Upper lobe of right lung (tissue), 1 donor: ENCODE measurements at places on chromosomes 11 and 22. TPM values are rescaled to one million over a fixed set of nuclear protein-coding genes. Genes with fewer than 3 reads are reported as not detected.
A peak's percentile ranks its signal among the peaks of the same experiment; 100 is the strongest.

- DNase-seq: no peak
Observed at GRCh38 chr22:45959719-45960476, 17.1 kb downstream of the WNT7B start.

MYEOV gene
- total RNA-seq: 0.23 TPM

GRCh38 chr22:31262312-31263133 is 29.8 kb downstream of the PIK3IP1 start:
- no peak for DNase-seq

HBG2 gene
- total RNA-seq: 1.0 TPM

DNA sequence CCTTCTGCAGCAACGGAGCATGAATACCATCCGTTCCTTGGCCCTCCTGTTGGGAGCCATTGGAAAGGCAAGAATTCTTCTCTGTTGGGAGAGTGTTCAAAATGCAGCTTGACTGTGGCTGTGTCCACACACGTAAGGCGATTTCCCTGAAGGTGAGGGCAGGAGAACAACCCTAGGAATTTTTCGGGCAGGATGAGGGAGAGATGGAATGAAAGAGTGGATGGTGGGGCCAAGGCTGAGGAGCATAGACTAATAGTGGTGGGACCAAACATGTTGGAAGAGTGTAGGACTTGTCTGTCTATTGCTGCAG is 924.9 kb downstream of the TBC1D22A start:
- no peak for DNase-seq

TRIM6 gene
- 2.4 TPM for total RNA-seq

GRCh38 chr22:30077279-30077880 is 2.9 kb upstream of the HORMAD2 start:
- DNase-seq: no peak

GRCh38 chr22:44355716-44356070 is 42.9 kb upstream of the SHISAL1 start:
- DNase-seq: peak; percentile 40
